CD4-positive, alpha-beta T cell treated with Interleukin-6 at 100 ng/mL for 8 hours (primary cell): ENCODE measurements at places on chromosomes 12 and 14.
A peak's percentile ranks its signal among the peaks of the same experiment; 100 is the strongest.

GRCh38 chr14:76955575-76956315 lies 72.8 kb downstream of the IRF2BPL start:
- DNase-seq, result peak; percentile 73

GRCh38 chr14:56061051-56061450 lies 57.2 kb upstream of the PELI2 start:
- no peak for DNase-seq

DNA sequence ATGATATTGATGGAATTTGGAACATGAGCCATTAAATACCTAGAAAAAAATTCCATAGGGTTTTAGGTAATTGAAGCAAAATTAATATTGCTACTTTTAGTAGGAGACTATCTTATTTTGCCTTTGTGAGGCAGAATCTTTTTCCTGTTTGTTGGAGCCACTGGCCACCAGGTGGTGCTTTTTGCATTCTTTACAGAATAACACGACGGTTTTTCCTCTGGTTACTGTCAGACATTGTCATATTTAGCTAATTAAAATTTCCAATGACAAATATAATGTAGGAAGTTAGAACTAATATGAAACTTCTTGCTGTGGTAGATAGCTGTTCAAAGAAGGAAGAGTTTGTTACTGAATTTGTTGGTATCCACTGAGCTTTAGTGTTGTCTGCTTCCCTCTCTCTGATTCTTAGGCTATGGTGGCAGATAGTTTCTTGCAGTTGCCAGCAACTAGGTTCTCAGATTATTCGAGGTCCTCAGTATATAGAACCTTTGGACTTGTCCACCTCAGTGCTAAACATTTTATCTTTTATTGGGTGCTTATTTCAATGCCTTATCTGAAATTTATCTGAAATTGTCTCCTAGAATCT lies 25.7 kb downstream of the RAB21 start:
- DNase-seq, result peak; percentile 31

DNA sequence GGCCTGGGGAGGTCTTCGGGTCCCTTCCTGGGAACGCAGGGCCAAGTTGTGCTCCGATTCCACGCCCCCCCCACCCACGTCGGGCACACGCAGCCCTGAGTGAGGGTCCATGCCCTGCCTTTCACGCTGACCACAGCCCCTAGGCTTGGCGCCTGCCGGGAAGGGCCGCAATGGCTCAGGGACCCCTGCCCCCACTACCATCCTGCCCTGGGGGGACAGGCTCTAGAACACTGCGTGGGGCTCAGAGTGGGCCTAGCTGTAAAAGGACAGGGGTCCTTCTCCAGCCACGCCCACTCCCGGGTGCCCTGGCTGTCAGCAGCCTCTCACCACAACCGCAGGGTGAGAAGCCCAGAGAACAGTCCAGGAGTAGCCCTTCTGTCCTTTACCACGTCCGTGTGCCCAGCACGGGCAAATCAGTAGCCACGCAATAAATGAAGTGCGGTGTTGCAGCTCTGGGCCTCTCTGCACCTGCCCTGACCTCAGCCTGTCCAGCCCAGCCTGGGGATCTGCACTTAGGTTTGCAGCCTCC lies 9.4 kb upstream of the GPR68 start:
- DNase-seq, result no peak

- DNase-seq, result no peak
Measured at GRCh38 chr14:48957486-48957885, 628.7 kb downstream of the RPS29 start.

- DNase-seq, result no peak
Measured at GRCh38 chr14:103867523-103867953, 20.2 kb upstream of the PPP1R13B start.

- no peak for DNase-seq
Measured at GRCh38 chr12:59179231-59179630, 258.9 kb upstream of the LRIG3 start.

GRCh38 chr12:98213556-98213955 lies 301.8 kb upstream of the TMPO start:
- no peak for DNase-seq

- no peak for DNase-seq
Measured at GRCh38 chr12:11697670-11698387, 48.4 kb downstream of the ETV6 start.

DNA sequence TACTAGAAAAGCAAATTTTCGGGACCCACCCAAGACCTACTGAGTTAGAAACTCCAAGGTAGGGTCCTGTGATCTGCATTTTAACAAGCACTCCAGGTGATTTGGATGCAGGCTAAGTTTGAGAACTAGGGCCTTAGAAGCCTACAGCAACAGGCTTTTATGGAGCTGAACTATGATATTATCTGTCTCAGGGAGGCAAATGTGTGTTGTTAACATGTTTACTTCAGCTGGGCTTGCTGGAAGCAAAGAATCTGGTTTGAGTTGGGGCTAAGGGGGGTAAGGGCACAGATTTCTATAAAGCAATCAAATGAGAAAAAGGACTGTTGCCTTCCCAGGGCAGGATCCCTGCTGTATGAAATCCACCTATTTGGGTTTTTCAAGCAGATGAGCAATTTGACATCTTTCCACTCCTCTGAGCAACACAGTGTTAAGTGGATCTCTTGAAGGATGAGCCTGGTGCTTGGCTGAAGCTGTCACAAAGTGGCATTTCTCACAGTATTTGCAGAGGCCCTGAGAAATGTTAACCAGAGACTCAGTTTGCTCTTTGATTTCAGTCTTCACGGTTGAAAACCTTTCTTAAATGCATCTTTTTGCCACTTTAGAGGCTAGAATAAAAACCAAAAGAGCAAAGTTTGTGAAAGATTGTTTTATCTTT lies 36.2 kb upstream of the SOCS2 start:
- no peak for DNase-seq

DNA sequence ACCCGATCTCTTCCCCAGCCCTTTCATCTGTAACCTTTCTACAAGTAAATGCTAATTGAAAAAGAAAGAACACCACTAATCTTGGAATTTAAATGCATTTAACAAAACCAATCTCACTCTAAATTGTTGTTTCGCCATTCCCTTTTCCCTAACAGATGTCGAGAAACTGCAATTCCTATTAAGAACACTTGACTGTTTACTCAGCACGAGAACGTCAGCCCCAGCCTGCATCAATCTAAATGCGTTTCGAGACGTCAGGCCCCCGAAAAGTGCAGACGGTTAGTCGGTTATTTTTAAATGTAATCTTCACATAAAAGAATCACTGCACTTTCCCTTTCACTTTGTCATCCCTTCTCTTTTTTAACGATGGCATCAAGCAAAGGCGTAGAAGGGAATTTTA lies 837.6 kb downstream of the VRK1 start:
- peak; percentile 28 for DNase-seq

DNA sequence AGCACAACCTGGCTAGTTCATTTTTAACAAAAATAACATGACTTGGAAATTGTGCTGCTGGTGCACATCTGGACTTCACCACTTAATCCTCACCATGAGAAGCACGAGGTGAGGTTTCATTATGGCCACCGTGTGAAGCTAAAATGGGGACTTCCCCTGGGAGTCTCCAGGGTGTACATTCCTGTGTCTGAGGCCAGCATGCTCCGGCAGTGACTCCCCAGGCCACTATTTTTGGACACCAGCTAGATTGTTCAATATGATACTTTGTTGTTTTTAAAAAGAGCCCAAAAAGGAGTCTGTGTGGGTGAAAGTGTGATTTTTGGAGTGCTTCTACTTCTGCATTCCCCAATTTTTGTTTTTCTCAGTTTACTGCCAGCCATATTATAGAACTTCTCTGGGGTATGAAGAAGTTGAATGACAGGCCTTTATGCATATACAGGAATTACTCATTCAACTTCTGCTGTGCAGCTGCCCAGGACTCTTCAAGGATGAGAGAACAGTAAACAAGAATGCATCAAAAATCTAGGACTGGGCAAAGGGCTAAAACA lies 16.9 kb upstream of the AICDA start:
- DNase-seq, result no peak

GRCh38 chr12:21710958-21711775 lies 53.5 kb upstream of the LDHB start:
- no peak for DNase-seq

GRCh38 chr14:34029921-34030334 lies 79.1 kb upstream of the EGLN3 start:
- no peak for DNase-seq

- no peak for DNase-seq
Measured at GRCh38 chr12:129675947-129676346, 227.9 kb downstream of the TMEM132D start.

GRCh38 chr14:102630405-102630804 lies 38.0 kb downstream of the RCOR1 start:
- no peak for DNase-seq

DNA sequence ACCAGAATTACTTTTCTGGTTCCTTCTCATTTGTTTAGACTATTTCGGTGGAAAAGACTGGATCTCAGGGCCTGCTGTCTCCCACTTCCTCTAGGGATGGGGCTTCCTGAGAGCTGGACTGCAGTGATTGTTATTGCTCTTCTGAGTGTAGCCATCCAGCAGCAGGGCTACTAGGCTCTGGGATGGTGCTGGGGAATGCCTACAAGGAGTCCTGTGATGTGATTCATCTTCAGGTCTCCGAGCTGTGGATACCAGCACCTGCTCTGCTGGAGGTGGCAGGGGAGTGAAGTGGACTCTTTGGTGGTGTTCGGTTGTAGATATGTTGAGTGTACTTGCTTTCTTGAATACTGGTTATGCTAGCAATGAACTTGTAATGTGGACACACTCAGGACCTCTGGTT lies 42.7 kb downstream of the AEBP2 start:
- no peak for DNase-seq

- DNase-seq, result no peak
Measured at GRCh38 chr14:95498622-95499353, 17.7 kb downstream of the SYNE3 start.

GRCh38 chr12:9779209-9779608 lies 18.5 kb upstream of the CD69 start:
- DNase-seq, result no peak

GRCh38 chr12:14481201-14481600 lies 86.5 kb downstream of the PLBD1 start:
- no peak for DNase-seq

DNA sequence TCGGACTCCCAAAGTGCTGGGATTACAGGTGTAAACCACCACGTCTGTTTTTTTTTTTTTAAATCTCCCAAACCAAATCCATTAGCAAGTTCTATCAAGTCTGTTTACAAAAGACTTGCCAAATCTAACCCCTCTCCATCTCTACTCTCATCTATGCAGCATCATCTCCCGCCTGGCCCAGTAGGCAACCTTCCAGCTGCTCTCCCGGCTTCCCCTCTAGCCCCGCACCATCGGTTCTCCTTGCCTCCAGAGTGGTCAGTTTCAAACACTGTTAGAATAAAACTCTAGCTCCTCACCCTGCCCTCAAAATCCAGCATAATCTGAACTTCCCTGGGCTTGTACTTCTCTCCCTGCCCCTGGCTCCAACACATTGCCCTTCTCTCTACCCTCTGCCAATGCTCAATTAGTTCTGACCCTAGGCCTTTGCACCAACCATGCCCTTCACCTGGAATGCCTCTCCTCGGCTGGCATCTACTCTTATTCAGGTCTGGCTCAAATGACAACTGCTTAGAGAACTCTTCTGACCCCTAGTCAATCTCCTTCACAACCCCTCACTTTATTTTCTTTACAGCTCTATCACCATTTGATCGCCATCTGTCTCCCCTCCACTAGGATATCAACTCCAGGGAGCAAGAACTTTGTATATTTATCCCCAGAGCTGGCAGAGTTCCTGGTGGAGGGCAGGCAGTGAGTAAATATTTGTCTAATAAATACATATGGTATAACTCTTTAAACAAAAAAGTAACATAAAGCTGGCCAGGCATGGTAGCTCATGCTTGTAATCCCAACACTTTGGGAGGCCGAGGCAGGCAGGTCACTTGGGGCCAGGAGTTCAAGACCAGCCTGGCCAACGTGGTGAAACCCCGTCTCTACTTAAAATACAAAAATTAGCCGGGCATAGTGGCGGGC lies 4.9 kb downstream of the WSB2 start:
- no peak for DNase-seq

DNA sequence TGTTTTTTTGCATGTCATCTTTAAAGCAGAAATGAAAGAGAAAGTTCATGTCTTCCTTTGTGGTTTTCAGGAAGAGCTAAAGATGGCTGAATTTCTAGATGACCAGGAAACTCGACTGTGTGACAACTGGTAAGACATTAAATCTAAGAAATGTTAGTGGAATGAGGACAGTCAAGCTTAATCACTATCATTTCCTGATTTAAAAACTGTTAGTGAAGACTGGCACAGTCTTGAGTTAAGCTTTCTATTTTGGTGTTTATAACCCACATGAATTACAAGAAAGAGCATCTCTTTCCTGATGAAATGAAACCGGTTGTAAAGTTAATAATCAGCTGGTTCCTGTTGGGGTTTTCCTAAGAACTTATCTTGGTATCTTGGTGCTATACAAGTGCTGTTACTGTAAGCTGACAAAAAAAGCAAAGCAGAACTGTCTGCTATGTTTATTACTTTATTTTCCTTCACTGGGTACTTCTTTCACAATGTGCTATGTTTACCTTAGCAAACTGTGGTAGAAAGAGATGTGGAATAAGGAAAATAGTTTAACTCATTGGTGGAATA lies 5.2 kb downstream of the TRAFD1 start:
- DNase-seq, result peak; percentile 64

GRCh38 chr14:32171469-32171868 lies 30.4 kb upstream of the RNU6-7 start:
- DNase-seq, result no peak

DNA sequence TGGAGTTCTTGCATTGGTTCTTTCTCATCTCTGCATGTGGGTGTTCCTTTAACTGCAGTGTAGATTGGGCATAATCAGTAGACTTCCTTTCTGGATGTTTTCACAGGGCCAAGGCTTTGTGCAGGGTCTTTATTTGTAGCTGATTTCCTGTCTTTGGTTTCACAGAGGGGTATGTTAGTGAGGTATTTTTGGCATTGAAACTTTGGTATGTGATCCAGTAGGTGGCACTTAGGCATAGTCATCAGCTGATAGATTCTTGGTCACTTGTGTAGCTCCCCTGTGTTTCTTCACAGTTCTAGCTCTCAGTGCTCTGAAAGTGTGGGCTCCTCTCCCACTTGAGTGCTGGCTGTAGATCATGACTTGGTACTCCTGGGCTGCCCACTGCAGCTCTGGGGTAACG lies 52.7 kb upstream of the LMO3 start:
- no peak for DNase-seq

- DNase-seq, result no peak
Measured at GRCh38 chr14:38339696-38340095, 83.8 kb upstream of the CLEC14A start.

DNA sequence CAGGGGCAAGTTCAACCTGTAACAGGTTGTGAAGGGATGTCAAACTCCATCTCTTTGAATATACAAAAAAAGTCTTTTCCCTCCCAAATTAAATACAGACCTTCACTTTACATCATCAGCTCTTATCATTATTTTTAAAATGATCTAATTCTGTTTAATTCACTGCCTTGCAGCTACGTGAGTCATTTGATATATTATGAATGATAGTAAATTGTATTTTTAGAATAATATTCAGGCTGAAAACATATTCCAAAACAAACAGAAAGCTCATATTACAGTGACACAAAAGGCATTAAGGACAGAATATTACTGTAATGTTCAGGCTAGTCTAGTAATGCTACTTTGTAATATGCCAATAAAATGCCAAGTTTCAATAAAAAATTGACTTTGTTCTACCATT lies 53.3 kb downstream of the BCAT1 start:
- DNase-seq, result no peak

- DNase-seq, result no peak
Measured at GRCh38 chr12:105466901-105467598, 136.6 kb downstream of the C12orf75 start.

GRCh38 chr12:24780697-24781368 lies 168.1 kb downstream of the BCAT1 start:
- DNase-seq, result no peak

- DNase-seq, result no peak
Measured at GRCh38 chr14:91125271-91125660, 11.4 kb downstream of the DGLUCY start.
